ENCODE measurements at places on chromosomes 11 and 22. TPM values are rescaled to one million over a fixed set of nuclear protein-coding genes. Genes with fewer than 3 reads are reported as not detected.
A peak's percentile ranks its signal among the peaks of the same experiment; 100 is the strongest.

GRCh38 chr11:46263120-46263519 lies 14.3 kb upstream of the CREB3L1 start:
- H3K4me1 ChIP-seq, result no peaks in the 10 kb centered on the region
- no peaks in the 10 kb centered on the region for H3K36me3 ChIP-seq
- H3K27ac ChIP-seq, result no peak overlapping the region
- H3K27me3 ChIP-seq, result no peaks in the 10 kb centered on the region
- H3K4me3 ChIP-seq, result no peak overlapping the region

DNA sequence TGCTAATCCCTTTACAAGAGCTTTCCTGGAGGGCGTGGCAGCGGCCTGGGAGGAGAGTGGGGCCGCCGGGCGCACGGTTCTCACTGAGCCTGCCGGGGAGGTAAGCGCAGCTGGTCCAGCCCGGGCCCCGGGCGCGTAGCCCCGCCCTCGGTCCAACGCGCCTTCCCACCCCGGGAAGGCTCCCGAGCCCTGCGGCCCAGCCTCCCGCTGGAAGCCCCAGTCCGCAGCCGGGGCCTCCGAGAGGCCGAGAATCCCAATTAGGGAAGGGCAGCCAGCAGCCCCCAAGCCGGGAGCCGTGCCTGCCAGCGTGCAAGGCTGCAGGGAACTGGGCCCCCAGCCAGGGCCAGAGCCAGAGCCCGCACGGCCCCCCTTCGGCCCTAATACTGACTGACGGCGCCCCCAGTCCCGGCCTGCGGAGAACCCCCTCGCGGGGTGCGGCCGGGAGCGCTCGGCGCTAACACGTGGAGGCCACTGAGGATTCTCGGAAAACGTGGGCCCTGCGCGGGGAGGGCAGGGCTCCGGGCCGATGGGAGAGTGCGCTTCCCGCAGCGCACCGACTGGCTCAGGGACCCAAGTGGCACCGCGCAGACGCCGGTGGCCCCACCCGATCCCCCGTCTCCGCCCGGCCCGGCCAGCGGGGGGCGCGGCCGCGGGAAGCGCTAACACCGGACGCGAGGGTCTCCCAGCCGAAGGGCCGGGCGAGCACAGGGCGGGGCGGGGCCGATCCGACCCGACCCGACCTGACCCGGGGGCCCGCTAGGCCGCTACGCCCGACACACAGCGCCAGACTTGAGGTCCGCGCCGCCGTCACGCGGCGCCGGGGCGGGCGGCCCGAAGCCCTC lies 5.7 kb downstream of the ZFTA start:
- no peaks in the 10 kb centered on the region for H3K27me3 ChIP-seq
- DNase-seq, result peak; percentile 33
- H3K36me3 ChIP-seq, result peaks cover 8% of the 10 kb centered on the region
- no peak overlapping the region for H3K27ac ChIP-seq
- peak overlapping the region; percentile 56 for H3K4me3 ChIP-seq

- H3K27me3 ChIP-seq, result no peaks in the 10 kb centered on the region
- peak; percentile 81 for DNase-seq
- H3K27ac ChIP-seq, result no peak overlapping the region
- no peak overlapping the region for H3K4me3 ChIP-seq
Measured at GRCh38 chr11:71977743-71978418, 20.8 kb upstream of the IL18BP start.

- no peaks in the 10 kb centered on the region for H3K36me3 ChIP-seq
- no peak overlapping the region for H3K4me3 ChIP-seq
- H3K4me1 ChIP-seq, result no peaks in the 10 kb centered on the region
- no peak for DNase-seq
- no peak overlapping the region for H3K27ac ChIP-seq
Measured at GRCh38 chr11:92888696-92889095, 80.8 kb upstream of the MTNR1B start.

GRCh38 chr11:45880772-45881570 lies 4.5 kb upstream of the MAPK8IP1 start:
- H3K36me3 ChIP-seq, result peaks cover 13% of the 10 kb centered on the region
- H3K27me3 ChIP-seq, result no peaks in the 10 kb centered on the region
- H3K4me3 ChIP-seq, result no peak overlapping the region
- DNase-seq, result no peak

DNA sequence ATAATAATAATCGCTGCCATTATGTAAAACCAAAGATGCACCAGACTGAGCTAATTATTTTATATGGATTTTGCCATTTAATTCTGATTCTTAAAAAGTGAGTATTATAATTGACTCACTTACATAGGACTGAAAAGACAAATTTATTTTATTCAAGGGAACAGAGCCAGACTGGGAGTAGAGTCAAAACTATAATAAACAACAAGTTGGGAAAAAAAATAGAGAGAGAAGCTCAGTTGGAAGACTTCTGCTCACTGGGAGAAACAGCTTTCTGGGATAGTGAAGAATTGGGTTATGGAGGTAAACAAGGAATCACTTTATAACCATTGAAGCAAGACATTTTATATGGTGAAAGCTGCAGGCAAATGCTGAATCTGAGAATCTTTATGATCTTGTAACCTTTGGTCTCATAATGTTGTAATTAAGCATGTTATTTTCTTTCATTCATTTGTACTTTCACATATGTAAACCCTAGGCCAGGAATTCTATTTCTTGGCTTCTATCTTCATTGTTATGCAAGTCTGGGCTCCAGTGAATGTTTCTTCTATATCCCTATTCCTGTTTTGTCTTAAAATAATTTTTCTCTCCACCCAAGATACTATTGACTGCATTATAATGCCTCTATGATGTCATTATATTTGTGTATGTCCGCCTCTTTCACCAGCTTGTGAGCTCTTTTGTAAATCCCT lies 725.3 kb upstream of the CCDC179 start:
- no peak overlapping the region for H3K4me3 ChIP-seq
- no peak overlapping the region for H3K27ac ChIP-seq
- no peaks in the 10 kb centered on the region for H3K4me1 ChIP-seq
- H3K27me3 ChIP-seq, result no peaks in the 10 kb centered on the region
- no peaks in the 10 kb centered on the region for H3K36me3 ChIP-seq
- DNase-seq, result no peak

GRCh38 chr11:96293109-96293508 lies 49.9 kb downstream of the MAML2 start:
- no peaks in the 10 kb centered on the region for H3K27me3 ChIP-seq
- H3K4me3 ChIP-seq, result no peak overlapping the region
- no peak overlapping the region for H3K27ac ChIP-seq

DNA sequence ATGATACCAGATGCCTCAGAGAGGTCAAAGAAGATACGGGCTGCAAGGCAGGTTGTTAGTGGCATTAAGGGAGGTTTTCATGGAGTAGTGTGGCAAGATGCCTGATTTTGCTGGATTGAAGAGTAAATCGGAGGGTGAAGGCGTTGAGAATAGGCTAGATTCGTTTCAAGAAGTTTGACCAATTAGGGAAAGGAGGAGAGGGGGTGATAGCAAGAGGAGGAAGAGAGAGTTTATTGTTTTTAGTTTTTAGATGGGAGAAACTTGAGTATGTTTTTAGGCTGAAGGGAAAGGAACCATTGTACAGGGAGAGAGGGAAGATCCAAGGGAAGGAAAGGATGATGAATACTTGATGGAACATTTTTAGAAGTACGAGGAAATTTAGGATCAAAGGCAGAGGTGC lies 16.5 kb downstream of the CSTPP1 start:
- H3K27ac ChIP-seq, result no peak overlapping the region
- no peak overlapping the region for H3K4me3 ChIP-seq

DNA sequence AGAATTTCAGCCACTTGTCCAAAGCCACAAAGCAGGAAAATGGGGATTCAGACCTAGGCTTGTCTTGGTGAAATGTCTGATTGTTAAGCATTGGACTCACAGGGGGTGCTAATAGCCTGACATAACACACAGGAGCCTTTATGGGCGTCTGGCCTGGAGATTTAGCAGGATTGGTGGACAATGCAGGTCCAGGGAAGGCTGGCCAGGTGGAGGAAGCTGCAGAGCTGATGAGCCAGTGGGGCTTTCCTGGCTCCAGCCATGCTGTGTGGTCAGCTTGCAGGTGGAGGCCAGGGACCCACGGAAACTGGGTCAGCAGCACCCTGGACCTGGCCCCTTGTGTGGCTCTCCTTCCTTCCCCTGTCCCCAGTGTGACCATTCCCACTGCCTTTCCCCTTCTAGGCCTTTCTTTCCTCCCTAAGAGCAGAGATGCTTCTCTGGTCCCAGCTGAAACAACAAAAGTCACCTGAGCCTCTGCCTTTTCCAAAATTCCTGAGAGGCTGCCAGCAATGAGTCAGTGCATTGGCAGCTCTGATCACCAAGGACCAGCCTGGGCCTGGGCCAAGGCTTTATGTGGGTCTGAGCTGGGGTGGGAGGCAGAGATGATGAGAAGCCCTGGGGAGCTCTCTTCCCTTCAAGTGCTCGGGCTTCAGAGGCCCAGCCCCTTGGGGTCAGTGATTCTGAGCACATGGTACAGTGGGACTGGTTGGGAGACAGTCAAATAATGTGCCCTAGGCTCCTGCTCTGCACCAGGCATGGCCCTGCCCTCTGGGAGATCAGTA lies 85.2 kb downstream of the CCDC81 start:
- no peaks in the 10 kb centered on the region for H3K27me3 ChIP-seq
- H3K27ac ChIP-seq, result peak overlapping the region; percentile 81
- H3K4me3 ChIP-seq, result no peak overlapping the region

DNA sequence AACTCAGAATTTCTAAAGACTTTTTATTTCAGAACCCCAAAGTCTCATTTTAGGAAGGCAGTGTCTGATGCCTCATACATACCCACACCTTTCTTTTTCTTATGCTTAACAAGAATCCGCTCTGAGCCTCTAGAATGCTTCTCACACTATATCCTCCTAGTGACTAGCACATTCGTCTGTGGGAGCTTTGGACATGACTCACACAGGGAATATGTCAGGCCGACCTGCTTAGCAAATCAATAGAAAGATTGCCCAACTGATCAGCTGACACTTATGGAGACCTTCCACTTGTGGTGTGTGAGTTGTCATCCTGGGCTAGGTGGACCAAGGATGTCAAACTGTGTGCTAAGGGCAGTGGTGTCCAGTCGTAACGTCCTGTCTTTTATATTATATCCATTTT lies 129.9 kb upstream of the TTC12 start:
- H3K4me3 ChIP-seq, result no peak overlapping the region
- H3K36me3 ChIP-seq, result no peaks in the 10 kb centered on the region

DNA sequence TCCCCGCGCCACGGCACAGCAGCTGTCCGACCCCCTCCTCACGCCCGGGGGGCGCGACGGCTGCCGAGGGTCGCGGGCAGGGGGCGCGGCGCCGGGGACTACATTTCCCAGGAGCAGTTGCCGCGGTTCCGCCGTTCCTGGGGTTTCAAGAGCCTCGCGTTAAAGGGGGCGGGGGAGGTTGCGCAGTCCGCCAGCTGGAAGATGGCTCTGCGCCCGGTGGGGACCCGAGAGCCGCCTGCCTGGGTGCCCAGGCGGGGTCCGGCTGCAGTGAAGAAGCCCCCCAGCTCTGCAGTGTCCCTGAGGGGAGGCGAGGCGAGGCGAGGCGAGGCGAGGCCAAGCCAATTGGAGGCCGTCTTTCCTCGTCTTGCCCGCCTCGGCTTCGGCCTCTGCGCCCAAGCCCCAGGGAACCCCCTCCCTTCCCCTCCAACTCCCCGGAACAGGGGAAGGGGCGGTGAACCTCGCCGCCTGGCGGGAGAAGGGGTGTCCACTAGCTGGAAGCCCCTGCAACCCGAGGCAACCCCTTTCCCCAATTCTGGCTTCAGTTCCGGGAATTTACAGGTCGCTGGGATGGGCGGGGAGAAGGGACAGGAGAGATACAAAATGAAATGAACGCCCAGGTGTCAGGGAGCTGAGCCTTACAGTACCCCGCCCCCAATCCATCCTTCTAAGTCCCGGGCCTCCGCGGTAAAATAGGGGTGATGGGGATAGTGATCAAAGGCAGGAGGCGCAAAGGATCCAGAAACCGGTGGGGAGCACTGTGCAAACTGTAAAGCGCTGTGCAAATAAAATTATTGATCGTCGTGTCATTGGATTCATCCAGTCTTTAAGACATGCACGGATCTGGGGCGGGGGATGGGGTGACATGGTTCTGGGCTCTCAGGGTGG lies 5.2 kb upstream of the GCAT start:
- H3K36me3 ChIP-seq, result no peaks in the 10 kb centered on the region
- H3K27ac ChIP-seq, result 0 out of 2 replicates have a peak overlapping the region, but pooled peaks have one; percentile 8
- peak; percentile 30 for DNase-seq

- peak overlapping the region; percentile 37 for H3K27ac ChIP-seq
Measured at GRCh38 chr22:19527861-19528417, 3.7 kb upstream of the CLDN5 start.

DNA sequence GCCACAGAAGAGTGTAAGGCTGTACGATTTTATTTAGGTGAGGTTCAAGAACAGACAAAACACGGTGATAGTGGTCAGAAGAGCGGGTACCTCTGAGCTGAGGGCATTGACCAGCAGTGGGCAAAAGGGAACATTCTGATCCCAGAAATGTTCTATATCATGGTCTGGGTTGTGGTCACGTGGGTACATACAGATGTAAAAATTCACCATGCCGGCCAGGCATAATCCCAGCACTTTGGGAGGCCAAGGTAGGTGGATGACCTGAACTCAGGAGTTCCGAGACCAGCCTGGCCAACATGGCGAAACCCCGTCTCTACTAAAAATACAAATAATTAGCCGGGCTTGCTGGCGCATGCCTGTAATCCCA lies 31.1 kb upstream of the GCAT start:
- H3K36me3 ChIP-seq, result peaks cover 10% of the 10 kb centered on the region
- no peaks in the 10 kb centered on the region for H3K27me3 ChIP-seq
- peaks cover 40% of the 10 kb centered on the region for H3K4me1 ChIP-seq
- H3K27ac ChIP-seq, result peak overlapping the region; percentile 99
- DNase-seq, result no peak

The AMOTL1 gene
- 32.6 TPM for total RNA-seq

The TNNI2 gene
- not detected for total RNA-seq

The CLMP gene
- 33.0 TPM for total RNA-seq

The GLYAT gene
- total RNA-seq, result not detected

The ZNF214 gene
- total RNA-seq, result 0.58 TPM

The MAML2 gene
- 10.3 TPM for total RNA-seq

The SLC6A5 gene
- not detected for total RNA-seq

The HSPB2 gene
- total RNA-seq, result not detected

The CDK2AP2 gene
- 87.4 TPM for total RNA-seq

The NPAS4 gene
- not detected for total RNA-seq

The MRGPRX4 gene
- total RNA-seq, result not detected

The NCF4 gene
- total RNA-seq, result 0.47 TPM
